ENCODE measurements at places on chromosomes 16 and 17. TPM values are rescaled to one million over a fixed set of nuclear protein-coding genes. Genes with fewer than 3 reads are reported as not detected.

The CDYL2 gene
- 8.5 TPM for total RNA-seq

The CRISPLD2 gene
- 47.8 TPM for total RNA-seq

The MARVELD3 gene
- total RNA-seq, result not detected

The HSD3B7 gene
- total RNA-seq, result 11.6 TPM

The SLC16A13 gene
- 0.59 TPM for total RNA-seq

The GRIN2C gene
- total RNA-seq, result 0.18 TPM

The ST6GALNAC1 gene
- total RNA-seq, result not detected

The SLC22A31 gene
- total RNA-seq, result 8.6 TPM

Data from smooth muscle cell of the umbilical artery (primary cell).